Erythroblast (primary cell): ENCODE measurements at places on chromosomes 16 and 17.

GRCh38 chr16:29900888-29901606 lies 759 bp downstream of the ASPHD1 start:
- no peak for DNase-seq

- no peak for DNase-seq
Observed at GRCh38 chr17:38440614-38441397, 12.5 kb downstream of the ARHGAP23 start.

- no peak for DNase-seq
Observed at GRCh38 chr16:66372078-66372897, 5.8 kb downstream of the CDH5 start.

- no peak for DNase-seq
Observed at GRCh38 chr17:3659541-3660111, 8.8 kb downstream of the TAX1BP3 start.

DNA sequence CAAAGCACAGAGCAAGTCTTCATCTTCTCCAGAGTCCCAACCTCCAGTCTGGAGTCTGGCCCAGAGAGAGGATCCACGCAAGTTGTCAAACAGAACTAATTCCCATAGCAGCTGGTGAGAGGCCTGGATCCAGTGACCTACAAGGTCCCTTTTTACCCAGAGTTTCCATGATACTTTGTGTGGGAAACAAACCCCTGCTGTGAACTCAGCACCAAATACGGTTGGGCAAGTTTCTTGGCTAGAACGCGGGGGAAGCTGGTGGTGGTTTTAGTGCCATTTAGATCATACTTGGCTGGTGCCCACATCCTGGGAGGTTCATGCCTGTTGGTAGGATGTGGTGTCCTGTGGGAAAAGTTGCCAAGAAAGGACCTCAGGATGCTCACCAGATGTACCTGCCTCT lies 18.1 kb downstream of the TMC7 start:
- no peak for DNase-seq

GRCh38 chr16:23539984-23540816 lies 16.9 kb downstream of the EARS2 start:
- DNase-seq = no peak

GRCh38 chr17:4313221-4314114 lies 49.7 kb upstream of the ANKFY1 start:
- DNase-seq = no peak
